CD4-positive, alpha-beta T cell treated with Interleukin-4 for 1 hour (primary cell): ENCODE measurements at places on chromosomes 11 and 22.

DNA sequence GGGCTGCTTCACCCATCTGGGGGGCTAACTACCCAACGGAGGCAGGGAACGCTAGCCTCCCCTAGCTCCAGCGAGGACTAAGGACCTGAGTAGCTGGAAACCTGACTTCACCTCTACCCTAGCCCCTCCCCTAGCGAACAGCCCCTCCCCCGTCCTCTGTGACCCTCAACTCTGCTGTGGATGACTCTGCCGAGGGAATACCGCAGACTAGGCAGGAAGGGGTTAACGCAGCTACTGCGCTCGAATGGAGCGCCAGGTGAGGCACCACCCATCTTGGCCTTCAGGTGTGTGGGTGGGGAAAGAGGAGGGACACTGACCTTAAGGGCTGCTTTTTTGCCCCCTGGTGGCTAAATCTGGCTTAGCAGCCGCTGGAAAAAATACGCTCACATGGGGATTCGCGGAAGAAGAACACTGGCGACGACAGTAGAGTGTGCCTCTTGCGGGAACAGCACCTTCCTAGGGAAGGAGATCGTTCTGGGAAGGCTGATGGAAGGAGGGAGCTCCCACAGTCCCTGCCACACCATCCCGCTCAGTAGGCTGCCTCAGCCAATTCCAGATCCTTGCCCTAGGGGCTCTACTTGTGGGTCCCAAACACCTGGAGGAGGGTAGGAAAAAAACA lies 4.5 kb upstream of the BCL9L start:
- peak; percentile 89 for DNase-seq

GRCh38 chr22:35914665-35915476 lies 113.8 kb downstream of the RBFOX2 start:
- peak; percentile 9 for DNase-seq

- no peak for DNase-seq
These were observed 451 bp downstream of the CDC45 start for GRCh38 chr22:19480173-19480568.

DNA sequence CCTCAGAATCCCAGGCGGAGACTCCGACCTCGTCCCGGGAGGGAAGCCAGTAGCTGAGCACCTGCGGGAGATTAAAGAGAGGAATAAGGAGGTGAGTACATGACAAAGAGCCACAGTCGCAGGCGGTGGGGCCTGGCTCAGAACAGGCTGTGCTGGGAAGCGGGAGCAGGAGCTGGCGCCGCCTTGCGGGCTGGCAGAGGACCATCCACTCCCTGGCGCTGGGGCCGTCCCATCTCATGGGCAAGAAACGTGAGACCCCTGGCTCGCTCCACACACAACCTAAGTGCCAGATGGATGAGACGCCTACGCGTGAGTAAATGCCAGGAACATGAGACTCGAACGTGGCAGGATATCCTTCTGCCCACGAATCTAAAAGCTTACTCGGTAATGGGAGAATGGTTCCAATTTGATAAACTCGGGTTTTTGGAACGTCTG lies 6.3 kb downstream of the CEND1 start:
- DNase-seq = no peak

- DNase-seq = no peak
These were observed 122.1 kb upstream of the ISX start for GRCh38 chr22:34943830-34944229.

DNA sequence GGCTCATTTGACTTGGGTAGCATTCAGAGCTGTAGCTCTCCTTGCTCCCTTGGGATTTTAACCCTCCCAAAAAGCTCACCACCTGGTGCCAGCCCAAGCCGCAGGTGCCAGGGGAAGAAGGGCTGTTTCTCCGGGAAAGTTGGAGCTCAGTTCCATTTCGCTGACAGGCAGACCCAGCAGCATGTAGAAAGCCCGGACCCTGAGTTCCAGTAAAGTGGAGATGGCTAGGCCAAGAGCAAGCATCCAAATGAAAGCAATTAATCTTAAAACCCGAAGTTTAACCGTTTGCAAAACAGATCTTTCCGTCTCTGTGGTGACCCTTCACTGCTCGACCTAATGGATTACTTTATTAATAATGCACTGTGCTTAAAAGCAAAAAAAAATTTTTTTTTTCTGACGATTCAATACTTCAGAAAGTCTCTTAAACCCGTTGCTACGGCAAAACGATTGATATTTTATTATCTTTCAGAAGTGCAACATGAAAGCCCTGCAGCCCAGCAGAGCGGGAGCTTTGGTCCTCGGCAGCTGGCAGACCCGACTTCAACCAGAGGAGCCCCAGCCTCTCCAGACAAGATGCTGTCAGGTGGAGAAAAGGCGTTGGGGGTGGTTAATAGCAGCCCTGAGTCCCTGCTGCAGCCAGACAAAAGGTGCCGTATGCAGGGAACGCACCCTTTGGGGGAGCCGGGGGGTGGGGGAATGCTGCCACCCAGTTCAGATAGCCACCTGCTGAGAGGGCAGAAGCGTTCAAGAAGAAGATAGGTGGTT lies 3.3 kb downstream of the LMO1 start:
- DNase-seq = no peak

DNA sequence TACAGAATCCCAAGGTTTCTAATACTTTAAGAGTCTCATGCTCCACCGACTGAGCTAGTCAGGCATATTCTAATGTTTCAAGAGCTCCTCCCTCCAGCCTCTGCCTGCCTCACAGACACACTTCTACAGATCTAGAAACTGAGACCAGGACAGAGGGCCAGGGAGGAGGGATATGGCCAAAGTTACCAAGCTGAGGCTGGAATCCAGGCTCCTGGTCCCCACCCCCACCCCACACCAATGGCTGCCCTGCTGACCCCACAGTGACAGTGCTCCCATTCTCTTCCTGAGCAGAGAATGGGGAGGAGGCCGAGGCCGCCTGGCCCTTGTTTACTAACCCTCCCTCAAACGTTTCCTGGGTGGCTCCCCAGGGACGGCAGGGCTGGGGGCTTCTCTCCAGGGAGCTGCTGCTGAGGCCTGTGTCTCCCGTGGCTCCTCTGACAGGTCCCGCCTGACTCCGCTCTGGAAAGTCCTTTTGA lies 2.2 kb downstream of the PLEKHB1 start:
- DNase-seq = no peak

GRCh38 chr11:1559111-1559951 lies 12.7 kb downstream of the DUSP8 start:
- DNase-seq = no peak

GRCh38 chr22:50630376-50630775 lies 2.4 kb upstream of the ARSA start:
- no peak for DNase-seq

DNA sequence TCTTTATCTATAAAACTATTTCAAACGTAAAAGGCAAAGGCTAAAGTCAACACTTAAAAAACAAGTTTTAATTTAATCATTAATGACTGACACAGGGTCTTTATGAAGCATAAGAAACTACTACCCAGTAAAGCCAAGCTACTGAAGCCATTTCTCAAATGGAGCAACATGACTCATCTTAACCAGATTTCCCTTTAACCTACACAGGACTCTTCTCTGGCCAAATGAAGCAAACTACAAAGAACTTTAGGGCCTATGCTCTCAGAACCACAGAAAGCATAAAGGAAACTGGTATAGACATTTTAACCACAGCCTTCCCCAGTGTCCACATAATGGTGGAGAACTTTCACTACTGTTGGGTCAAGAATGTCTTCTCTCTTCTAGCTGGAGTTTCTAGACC lies 34.7 kb downstream of the ALG9 start:
- DNase-seq = no peak

DNA sequence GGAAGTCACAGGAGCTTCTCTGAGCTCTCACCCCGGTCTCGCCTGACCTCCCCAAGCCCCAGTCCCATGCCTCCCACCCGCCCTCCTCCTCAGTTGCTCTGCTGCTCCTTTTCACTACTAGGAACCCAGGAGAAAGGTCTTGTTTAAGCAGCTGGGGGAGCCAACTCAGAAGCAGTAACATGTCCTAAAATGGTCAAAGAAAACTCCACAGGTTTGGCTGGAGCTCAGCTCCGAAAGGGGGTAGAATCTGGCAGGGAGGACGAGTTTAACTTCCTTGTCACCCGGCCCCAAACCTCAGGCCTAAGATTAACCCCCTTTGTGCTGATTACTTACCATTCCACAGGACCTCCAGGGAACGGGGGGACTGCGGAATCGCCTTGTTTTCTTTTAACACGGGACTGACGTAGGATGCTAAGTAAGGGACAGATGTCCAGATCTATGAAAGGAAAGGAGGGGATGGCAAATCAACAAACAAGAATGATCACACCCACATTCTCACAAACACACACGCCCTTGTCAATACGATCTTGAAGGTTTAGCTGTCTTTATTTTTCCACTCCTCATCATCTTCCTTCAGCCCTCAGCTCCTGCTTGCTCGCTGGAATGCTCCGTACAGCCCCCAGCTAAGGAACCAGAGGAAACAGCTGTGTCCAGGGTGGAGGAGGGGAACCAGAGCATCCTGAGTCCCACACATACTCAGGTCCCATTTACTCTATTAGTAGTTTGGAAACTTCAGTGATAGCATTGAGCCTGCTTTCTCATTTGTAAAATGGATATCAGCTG lies 13.5 kb downstream of the PCSK7 start:
- DNase-seq = no peak

GRCh38 chr11:2466069-2466801 lies 21.4 kb downstream of the KCNQ1 start:
- no peak for DNase-seq

DNA sequence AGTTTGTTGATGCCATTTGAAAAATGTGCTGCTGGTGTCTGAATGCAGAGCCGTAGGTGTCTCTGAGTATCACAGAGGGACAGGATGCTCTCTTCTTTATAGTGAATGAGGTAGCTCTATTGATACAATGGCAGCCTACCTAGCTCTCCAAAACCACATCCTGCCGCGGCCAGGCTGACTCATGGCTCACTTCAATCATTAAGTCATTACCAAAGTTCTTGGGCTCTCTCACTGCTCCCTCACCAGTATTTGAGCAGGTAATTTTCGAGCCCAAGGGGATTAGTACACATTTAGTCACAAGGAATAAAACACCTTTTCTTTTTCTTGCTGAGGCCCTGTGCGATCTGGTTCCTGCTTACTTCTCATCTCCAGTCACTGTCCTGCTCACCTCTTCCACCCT lies 509.0 kb upstream of the LARGE1 start:
- DNase-seq = no peak

DNA sequence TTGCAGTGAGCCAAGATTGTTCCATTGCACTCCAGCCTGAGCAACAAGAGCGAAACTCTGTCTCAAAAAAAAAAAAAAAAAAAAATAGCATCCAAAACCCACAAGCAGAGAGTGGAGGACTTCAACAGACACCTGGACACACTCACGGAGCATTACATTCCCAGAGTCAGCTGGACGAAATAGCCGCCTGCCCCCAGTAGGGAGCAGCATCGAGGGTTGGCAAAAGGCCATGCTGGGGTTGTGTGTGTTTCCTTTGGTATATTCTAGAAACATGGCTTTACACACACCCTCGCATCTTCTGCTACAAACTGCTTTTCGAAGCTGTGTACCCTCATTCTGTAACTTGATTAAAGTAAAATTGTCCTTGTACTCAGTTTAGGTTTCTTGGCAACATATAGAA lies 5.3 kb downstream of the ADA2 start:
- peak; percentile 53 for DNase-seq

DNA sequence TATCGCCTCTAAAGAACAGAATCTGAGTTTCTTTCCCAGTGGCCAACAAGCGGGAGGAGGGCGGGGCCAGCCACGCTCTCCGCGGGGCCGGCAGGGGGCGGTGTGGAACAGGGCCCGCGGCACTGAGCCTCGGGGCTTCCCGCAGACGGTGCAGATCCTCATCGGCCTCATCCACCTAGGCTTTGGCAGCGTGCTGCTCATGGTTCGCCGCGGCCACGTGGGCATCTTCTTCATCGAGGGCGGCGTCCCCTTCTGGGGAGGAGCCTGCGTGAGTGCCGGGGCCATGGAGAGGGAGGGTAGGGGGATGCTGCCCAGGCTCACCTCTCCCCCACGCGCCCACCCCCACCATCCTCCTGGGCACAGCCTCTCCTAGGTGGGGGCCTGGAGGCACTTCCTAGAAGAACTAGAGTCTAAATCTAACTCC lies 10.7 kb downstream of the MS4A15 start:
- DNase-seq = no peak

DNA sequence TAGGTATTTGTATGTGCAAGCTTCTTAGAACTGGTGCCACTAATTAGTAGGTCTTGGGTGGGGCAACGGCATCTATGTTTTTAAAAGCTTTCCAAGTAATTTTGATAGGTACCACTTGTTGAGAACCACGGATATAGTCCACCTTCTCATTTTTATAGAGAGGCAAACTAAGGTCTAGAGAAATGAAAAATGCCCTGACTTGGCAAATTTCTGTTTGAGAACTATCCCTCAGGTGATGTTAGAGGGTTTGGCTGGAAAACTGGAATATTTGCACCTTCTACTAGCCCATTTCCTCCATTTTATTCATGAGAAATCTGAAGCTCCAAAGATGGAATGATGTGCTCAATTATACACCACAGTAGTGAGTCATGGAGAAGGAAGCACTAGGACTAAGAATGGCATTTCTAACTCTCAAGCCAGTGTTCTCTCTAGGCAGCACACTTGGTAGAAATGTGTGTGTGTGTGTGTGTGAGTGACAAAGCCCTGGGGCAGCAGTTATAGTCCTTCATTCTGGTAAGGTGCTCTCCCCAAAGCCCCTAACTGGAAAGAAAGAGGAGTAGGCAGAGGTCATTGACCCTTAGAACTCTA lies 1.8 kb upstream of the TMEM86A start:
- DNase-seq = no peak

DNA sequence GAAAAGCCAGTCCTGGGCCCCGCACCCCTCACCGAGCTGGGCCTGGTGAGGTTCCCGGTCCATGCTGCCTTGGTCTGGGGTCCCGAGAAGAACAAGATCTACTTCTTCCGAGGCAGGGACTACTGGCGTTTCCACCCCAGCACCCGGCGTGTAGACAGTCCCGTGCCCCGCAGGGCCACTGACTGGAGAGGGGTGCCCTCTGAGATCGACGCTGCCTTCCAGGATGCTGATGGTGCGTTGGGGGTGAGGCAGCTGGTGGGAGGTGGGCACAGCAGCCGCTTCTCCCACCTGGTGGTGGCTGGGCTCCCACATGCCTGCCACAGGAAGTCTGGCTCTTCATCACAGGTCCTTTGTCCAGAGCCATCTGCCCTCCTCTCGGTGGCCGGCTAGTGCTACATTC lies 4.5 kb upstream of the SMARCB1 start:
- DNase-seq = no peak

DNA sequence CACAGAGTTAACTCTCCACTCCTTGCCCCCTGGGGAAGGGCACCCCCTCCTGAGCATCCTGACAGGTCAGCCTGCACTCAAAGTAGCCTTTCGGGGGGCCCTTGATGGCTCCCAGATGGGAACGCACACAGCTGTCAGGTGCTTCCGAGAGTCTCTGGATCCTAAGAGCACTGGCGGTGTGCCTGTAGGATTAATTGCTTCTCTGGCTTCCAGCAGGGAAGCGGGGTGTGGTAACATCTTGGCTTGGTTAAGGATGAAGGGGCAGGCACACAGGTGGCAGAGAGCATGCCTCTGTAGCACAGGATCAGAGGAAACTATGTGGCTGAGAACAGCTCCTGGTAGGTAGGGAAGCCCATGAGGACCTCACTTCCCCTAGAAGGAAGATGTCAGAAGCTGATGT lies 199.8 kb downstream of the MIAT start:
- DNase-seq = no peak

GRCh38 chr22:19290400-19291217 lies 910 bp downstream of the CLTCL1 start:
- DNase-seq = no peak

- DNase-seq = no peak
These were observed 1480.4 kb downstream of the FAM181B start for GRCh38 chr11:81253244-81253643.

GRCh38 chr11:71268706-71269321 lies 16.4 kb upstream of the SHANK2 start:
- no peak for DNase-seq
